ENCODE measurements at places on chromosomes 7 and 10.

- peak; percentile 84 for DNase-seq
Measured at GRCh38 chr7:43954524-43955228, 28.4 kb downstream of the UBE2D4 start.

DNA sequence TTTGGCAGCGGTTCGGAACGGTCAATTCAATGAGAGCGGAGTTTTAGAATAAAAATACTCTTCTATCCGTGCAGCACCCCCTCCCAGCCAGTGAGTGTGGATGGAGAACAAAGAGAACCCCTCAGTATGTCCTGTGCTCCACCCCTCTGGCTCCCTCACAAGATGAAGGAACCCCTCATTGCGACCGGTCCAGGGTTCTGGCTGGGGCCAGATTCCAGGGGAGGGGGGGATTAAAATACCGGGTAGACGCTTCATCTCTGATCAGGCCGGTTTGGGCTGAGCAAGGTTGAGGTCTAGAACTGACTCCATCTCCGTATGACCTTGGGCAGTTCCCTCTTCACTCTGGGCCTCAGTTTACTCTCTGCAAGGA, 5.9 kb downstream of the CYP26C1 start:
- no peak for DNase-seq

GRCh38 chr10:51766423-51767102, 67.2 kb upstream of the CSTF2T start:
- no peak for DNase-seq

DNA sequence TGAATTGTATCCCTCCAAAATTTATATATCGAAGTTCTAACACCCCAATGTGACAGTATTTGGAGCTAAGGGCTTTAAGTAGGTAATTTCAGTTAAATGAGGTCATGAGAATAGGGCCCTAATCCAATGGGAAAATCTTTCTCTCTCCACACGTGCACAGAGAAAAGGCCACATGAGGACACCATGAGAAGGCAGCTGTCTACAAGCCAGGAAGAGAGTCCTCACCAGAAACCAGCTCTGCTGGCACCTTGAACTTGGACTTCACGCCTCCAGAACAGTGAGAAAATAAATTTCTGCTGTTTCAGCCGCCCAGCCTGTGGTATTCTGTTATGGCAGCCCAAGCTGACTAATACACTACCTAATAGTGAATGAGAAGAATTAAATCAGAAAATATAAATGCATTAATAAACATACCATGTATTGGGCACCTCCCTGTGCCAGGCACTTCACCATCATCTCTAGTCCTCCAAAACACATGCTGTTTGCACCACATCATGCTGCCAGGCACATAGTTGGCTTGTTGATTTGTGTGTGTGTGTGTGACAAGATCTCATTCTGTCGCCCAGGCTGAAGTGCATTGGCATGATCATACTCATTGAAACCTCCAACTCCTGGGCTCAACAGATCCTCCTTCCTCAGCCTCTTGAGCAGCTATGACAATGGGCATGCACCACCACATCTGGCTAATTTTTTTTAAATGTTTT, 9.1 kb upstream of the TOMM7 start:
- no peak for DNase-seq

DNA sequence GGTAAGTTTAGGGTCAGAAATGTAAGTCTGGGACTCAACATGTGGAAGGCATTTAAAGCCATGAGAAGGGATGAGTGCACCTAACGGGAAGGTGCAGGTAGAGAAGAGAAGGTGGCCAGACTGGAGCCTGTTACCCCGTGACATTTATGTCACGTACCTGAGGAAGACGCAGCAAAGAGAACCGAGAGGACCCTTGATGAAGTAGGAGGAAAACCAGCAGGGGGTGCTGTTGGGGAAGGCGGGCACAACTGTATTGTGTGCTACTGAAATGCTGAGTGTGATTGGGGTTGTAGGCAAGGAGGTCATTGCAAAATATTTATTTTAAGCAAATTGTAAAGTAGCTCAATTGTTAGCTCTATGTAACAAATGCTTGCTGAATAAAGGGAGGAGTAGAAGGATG, 338.2 kb upstream of the PRKCQ start:
- peak; percentile 65 for DNase-seq

DNA sequence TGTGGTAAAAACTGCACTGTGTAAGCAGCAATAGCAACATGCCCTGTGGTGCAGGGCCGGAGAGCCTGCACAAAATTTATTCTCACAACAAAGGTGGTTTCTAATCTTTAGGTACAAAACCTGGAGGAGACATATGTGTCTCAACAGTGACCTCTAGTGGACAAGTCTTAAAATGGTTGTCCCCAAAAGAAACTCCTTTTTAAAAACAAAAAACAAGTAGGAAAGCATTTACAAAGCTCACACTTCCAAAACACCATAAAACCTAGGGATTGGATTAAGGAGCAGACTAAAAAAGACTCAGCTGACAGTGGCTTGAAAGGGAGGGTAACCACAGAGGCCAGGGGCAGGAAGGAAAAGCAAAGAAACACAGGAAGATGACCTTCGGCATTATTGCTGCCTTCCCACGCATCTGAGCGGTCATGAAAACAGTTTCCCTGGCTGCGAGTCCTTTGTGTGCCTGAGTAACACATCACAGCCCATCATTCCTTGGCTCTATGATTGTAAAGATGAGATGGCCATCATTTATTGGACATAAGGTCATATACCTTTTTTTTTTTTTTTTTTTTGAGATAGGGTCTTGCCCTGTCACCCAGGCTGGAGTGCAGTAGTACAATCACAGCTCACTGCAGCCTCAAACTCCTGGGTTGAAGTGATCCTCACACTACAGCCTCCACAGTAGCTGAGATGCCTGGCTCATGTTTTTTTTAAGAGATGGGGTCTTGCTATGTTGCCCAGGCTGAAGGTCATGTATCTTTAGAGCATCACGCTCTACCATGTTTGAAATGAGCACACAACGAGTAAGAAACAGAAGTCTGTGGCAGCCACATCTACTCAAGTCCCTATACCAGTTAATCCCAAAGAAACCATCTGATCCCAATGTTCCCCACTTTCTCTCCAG, 39.5 kb downstream of the RSU1 start:
- DNase-seq, result peak; percentile 64

DNA sequence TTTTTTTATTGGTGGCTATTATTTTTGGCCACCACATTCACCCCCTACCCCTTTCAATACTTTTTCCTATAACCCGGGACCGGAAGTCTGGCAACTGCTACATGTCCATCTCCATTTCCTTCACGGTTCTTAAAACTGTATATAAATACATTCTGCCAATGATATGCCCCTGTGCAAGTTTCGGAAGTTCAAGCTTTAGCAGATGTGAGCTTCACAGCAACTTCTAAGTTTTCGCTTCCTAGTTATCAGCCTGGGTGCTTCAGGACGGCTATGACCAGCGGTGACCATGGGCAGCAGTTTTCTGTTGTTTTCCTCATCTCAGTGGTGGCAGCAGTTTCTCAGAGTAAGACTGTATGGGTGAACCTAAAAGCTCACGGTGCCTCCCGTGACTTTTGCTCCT, 153.5 kb upstream of the NFE2L3 start:
- DNase-seq, result no peak

- no peak for DNase-seq
Measured at GRCh38 chr10:18333621-18334020, 193.4 kb downstream of the CACNB2 start.

- DNase-seq, result no peak
Measured at GRCh38 chr7:152887778-152888177, 128.2 kb downstream of the ACTR3B start.

GRCh38 chr7:74253835-74254128, 417 bp downstream of the RFC2 start:
- no peak for DNase-seq

DNA sequence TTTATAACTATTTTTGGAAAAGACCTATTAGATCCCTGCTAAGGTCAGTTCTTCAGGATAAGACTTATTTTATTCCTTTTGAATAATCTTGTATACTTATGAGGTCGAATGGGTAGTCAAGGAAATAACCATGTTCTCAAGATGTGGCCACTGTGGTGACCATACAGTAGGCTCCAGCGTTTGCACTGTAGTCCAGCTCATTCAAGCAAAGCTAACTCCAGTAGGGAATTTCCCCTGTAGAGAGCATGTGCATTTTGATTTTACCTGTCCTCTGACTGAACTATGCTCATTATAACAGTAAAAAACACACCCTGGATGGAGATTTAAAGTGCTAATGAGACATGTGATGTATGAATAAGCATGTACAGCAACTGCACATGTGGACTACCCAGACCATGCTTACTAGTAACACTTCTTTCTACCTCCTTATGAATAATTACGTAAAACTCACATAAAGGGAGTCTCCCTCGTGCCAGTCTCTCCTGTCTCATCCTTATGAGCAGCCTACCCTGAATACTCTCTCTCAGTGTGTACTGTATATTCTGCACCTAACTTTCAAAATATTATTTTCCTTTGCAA, 32.4 kb upstream of the SEMA3E start:
- DNase-seq, result no peak

DNA sequence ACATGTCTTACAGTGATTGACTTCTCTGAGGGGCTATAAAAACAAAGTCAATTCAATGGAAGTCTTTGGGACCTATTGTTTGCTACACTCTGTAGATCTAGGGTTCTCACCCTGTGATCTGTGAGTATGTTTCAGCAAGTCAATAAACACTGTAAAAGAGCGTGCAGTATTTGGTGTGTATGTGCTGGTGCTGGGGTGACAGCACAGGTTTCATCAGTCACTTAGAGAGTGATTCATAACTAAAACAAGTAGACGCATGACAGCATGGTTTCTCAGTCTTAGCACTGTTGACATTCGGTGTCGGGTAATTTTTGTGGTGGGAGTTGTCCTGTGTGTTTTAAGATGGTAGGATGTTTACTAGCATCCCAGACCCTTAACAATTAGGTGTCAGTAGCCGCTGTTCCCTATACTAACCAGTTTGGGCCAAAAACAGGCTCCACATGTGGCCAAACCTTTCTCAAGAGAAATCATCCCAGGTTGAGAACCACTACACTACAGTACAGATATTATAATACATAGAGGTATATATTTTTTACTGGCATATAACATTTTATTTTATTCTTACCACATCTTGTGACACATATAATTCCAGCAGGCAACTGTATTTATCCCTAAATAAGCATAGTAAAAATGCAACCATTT, 411.8 kb downstream of the ARL4A start:
- DNase-seq, result no peak

- DNase-seq, result no peak
Measured at GRCh38 chr10:91198781-91199180, 21.7 kb upstream of the PCGF5 start.

DNA sequence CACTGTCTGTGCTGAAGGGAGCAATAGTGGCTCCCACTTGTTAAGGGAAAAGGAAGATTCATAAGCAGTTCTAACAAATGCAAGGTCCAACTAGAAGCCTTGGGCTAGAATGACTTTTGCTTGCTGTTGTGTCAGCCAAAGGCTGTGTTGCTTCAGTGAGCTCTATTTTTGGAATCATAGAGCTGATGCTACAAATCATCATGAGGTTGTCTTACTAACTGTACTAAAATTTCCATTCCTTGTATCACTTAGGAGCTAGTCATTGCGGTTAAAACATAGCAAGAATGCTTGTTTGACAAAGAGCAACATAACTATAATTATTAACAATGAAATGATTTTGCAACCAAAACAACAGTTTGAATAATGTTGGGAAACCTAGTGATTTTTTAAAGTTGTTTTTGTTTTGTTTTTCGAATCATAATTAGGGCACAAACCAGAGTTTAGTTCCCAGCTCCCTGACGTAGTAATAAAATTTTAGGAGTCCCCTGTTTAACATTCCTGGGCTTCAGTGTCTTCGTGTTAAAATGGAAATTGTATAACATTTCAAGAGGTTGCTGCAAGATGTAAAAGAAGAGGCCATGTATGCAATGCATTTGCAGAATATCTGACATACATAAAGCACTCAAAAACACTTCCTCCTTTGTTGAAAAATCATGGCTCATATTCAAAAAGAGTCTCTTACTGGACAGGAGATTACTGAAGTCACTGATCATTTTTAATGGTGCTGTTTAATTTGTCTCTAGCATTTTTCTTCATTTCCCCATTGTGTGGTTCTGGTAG, 183.4 kb downstream of the MACC1 start:
- DNase-seq, result no peak

DNA sequence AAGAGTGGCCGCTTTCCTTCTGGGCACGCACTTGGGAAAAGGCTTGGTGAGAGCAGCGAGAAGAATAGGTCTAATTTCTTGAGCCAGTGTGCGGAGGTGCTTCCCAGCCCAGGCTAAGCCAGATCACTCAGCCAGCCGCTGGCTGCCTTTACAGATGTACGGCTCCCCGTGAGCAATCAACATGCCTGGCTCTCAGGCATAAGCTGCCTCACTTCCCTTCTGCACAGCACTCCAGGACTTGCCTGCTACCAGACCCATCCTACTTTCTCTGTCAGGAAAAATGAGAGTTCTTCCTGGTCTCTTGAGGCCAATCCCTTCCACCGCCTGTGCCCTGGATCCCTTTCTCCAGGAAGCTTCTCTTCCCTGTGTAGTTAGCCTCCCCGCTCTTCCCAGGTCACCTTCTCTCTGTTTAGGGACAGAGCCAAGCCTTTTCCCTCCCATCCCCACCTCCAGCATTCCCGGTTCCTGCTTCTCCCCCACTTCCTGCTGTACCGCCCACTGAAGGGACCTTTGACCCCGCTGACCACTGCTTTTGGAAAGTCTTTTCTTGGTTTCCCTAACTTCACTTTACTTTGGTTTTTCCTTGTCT, 1.1 kb upstream of the ACTR3C start:
- DNase-seq, result no peak

- peak; percentile 57 for DNase-seq
Measured at GRCh38 chr7:135238112-135238744, 4.6 kb downstream of the STRA8 start.

DNA sequence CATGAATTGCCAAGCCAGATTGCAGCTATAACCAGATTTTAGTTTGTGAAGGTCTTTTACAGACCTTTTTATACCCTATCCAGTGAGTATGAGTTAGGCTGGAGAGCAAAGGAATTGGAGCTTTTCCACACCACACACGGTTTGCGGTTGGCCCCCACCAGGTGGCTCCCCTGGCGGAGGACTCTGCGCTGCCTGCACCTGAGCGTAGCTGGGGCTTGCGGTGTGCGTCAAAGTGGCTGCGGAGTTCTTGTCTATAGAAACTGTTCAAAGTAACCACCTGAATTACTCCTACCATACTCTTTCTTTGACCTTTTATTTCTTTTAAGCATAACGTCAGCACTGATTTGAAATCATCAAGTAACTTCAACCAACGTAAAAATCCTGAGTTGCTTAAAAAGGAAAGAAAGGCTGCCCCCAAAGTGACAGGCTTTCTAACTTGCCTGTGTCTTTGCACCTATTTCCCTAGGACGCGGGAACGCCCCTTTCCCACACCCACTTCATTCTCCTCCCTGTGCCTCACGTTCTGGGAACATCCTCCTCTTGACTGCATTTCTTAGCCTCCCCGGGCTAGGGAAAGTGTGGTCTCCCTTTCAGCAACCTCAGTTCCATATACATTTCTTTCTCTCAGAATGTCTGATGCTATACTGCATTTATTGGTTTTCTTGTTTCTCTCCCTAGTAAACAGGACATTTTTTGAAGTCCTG, 47.6 kb upstream of the TMEM72 start:
- DNase-seq, result peak; percentile 62
